Sciatic nerve (tissue), 2 donors: ENCODE measurements at places on chromosomes 5 and 9.
A peak's percentile ranks its signal among the peaks of the same experiment; 100 is the strongest.

DNA sequence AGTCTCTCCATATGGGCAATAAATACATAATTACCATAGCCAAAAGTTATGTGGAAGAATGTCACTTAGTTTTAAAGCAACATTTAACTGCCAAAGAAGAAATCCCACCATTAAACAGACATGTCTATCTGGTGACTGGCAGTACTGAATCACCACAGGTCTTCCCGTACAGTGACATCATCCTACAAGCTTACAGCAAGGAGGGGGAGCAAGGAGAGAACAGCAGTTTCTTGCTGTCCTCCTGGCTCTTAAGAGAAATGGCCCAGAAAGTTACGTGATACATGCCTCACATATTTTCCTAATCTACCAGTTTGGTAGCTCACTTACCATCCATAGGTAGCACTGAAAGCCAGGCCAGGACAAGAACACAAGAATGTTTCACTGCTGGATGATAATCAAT is 671.0 kb downstream of the DMRTA1 start:
- DNase-seq, result no peak

DNA sequence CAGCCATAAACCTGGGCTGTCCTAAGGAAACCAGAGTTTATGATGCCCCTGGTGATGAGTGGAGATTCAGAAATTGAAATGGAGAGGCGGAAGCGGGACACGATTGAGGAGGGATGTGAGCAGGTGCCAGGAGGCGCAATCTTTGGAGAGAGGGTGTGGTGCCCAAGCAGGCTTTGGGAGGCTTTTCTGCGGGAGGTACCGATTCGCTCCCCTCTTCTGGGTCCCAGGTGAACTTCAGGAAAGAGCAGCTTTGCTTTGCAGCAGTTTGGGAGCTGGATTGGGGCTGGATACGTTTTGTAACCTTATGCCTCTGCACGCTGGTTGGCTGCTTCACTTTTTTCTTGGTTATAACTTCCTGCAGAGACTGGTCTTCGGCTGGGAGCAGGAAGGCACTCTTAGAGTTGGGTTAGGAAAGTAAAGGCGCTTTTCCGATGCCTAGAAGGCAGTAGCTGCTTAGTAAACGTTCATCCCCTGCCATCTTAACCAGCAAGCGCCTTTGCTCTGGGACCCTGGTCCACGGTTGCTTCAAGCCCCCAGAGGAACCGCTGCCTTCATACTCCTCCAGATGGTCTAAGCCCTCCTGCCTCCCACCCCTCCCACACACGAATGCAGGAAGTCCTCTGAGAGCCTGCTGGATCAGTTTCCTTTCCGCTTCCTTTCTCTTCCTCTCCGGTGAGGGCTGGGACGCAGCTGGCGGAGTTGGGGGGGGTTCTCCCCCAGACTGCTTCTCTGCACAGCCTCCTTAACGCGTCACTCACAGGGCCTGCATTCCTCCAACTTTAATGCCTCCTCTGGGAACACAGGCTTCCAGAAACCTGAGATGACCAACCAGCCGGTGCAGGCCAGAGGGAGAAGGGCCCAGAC is 15.2 kb upstream of the NEK6 start:
- DNase-seq, result peak; percentile 64

DNA sequence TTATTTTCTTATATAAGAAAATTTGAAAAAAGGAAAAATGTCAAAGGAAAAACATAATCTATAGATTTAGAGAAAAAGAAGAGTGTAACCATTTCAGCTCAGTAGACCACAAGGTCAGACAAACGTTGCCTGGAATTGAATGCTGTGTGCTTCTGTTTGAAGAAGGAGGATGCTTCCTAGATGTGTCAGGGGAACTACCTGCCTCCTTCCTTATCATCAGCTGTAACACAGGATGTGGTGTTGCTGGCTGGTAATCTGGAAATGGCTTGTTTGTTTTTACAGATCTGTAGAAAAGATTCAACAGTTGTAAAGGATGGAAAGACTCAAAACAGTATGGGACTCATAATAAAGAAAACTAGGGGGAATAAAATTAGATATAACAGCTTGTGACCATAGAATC is 160.7 kb upstream of the MEF2C start:
- DNase-seq, result no peak

GRCh38 chr5:59276325-59276675 is 617.2 kb downstream of the PDE4D start:
- DNase-seq, result no peak

GRCh38 chr5:148920646-148921288 is 94.4 kb downstream of the ADRB2 start:
- DNase-seq, result no peak

DNA sequence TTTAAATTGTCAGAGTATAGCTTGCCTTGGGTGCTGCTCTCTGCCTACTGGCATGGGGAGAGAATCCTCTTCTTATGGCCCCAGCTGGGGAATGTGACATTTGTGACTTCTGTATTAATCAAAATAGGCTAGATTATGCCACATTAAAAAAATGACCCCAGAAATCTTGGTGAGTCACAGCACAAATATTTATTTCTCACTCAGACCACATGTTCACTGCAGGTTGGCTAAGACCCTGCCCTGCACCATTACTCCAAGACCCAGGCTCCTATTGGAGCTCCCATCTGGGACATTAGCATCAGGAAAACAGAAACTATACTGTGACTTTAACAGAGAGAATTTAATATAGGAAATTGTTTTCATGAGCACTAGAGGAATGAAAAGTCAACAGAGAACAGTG is 16.6 kb upstream of the WHRN start:
- no peak for DNase-seq
